Peyer's patch (tissue), 4 donors: ENCODE measurements at places on chromosomes 6 and 20. TPM values are rescaled to one million over a fixed set of nuclear protein-coding genes. Genes with fewer than 3 reads are reported as not detected.

DNA sequence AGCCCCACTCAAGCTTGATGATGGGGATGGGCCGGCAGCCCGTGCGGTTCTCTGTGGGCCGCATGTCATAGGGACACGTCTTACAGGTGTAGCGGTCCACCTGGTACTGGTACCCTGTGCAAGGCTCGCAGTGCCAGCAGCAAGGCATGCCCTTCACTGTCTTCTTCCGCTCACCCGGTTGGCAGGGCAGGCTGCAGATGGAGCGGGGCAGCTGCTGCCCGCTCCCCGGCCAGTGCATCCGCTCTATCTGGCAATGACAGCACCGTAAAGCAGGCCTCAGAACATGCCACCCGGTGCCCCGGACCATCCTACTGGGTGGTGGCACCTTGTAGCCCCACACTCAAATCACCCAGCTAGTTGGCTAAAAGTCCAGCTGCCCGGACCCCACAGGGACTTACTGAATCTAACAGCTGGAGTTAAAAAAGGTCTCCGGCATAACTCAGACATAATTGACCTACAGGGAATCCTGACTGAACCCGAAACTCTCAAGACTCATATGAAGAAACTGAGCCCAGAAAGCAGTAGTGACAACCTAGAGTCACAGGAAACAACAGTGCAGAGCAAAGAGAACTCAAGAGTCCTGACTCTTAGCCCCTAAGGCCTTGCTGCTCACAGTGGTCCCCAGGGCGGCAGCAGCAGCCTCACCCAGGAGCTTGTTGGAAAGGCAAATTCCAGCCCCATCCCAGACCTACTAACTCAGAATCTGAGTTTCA, 109.4 kb downstream of the GRM4 start:
- no peak for DNase-seq

DNA sequence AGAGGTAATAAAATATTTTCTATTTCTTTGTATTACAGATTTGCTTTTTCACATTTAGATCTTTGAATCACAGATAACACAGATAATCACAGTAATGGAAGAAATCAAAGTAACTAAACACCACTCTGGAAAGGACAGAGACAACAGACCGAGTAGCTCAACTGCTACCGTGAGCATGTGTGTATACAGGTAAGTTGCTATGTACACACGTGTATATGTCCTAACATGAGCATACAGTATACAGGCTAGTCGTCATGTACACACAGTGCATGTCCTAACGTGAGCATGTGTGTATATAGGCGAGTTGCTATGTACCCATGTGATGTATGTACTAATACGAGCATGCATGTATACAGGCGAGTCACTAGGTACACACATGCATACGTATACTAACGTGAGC, 379.0 kb downstream of the THBS2 start:
- no peak for DNase-seq

DNA sequence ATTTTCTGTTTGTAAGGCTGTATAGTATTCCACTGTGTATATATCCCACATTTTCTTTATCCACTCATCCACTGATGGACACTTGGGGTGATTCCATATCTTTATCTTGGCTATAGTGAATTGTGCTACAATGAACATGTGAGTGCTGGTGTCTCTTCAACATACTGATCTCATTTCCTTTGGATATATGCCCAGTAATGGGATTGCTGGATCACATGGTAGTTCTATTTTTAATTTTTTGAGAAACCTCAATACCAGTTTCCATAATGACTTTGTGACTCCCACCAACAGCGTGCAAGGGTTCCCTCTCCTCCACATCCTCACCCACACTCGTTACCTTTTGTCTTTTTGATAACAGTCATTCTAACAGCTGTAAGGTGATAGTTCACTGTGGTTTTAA, 166.0 kb downstream of the ARHGAP18 start:
- no peak for DNase-seq

GRCh38 chr6:108114841-108115597, 40.5 kb upstream of the OSTM1 start:
- peak; percentile 62 for DNase-seq

DNA sequence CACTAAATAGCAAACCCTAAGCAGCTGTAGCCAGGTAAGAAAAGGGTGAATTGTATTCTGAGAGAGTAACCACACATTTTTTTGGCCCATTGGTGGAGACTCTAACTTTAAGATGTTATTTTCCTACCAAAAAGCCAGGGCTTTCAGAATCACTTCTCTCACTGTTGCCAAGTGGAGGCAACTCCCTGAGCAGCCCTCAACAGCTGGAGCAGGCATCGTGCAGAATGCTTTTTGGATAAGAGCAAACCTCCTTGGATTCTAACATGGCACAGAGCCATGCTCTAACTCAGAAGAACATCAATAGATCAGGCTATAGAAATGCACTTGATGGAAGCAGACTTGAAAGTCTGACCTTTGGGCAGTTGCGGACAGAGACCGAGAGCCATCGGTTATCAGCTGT, 722.2 kb upstream of the CHD6 start:
- no peak for DNase-seq

- DNase-seq = no peak
Measured at GRCh38 chr6:168103050-168103830, 24.2 kb upstream of the FRMD1 start.

Gene C20orf144
- not detected for total RNA-seq

Gene MEP1A
- 911 TPM for total RNA-seq

Gene SMIM28
- total RNA-seq = not detected

Gene HLA-DQA1
- 36.3 TPM for total RNA-seq
